NCI-H1417 (cell line): ENCODE measurements at places on chromosomes 2 and 18.
A peak's percentile ranks its signal among the peaks of the same experiment; 100 is the strongest.

DNA sequence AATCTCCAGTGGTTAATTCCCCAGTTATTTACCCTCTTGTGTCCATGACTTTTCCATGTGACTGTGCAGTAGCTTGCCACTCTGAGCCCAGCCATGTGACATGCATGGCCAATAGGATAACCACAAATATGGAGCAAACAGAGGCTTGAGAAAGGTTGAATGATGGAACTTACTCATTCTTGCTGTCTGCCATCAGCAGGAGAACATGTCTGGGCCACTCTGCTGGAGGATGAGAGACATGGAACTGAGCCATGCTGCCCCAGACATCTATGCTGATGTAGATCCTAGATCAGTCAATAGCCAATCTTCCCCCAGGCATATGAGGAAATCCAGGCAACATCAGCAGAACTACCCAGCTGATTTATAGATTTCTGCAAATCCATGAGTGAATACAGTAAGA is 992.3 kb upstream of the FANCL start:
- no peak for DNase-seq

- DNase-seq: no peak
Observed at GRCh38 chr2:38740851-38741731, 10.1 kb downstream of the SRSF7 start.

DNA sequence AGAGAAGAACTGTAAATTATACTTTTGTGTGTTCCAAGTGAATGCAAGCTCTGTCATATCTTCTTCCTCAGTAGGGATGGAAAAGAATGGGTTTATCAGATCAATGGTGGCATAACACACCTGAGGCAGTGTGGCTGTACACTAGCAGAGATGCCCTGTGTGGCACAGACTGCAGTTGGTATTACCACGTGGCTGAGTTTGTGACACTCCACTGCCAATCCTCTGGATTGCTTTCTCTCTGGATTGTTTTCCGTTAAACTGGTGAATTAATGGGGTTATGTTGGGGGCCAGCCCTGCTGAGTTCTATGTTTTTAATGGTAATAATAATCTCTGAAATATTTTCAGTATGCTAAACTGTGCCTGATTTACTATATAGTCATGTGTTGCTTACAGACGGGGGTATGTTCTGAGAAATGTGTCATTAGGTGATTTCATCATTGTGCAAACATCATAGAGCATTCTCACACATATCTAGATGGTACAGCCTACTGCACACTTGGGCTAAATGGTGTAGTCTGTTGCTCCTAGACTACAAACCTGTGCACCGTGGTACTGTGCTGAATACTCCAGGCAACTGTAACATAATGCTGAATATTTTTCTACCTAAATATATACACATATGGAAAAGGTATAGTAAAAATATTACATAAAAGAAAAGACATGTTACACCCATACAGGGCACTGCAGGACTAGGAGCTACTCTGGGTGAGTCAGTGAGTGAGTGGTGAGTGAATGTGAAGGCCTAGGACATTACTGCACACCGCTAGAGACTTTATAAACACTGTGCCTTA is 84.7 kb upstream of the ST6GAL2 start:
- no peak for DNase-seq

DNA sequence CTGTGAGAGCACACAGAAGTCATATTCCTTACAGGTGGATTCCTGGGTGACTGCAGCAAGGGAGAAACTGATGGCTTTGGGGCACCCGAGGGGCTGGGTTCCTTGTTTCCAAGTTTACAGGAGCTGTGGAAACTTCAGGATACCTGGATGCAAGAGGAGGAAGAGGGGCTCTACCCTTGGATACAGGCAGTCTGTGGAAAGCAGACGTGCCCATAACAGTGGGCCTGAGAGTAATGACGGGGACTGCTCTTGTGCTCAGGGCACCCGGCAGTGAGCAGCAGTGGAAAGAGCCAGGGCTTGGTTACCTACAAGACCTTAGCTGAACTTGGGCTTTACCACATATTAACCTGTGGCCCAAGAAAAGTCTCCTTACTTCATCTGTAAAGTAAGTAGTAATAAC is 102.2 kb upstream of the TGFA start:
- no peak for DNase-seq

DNA sequence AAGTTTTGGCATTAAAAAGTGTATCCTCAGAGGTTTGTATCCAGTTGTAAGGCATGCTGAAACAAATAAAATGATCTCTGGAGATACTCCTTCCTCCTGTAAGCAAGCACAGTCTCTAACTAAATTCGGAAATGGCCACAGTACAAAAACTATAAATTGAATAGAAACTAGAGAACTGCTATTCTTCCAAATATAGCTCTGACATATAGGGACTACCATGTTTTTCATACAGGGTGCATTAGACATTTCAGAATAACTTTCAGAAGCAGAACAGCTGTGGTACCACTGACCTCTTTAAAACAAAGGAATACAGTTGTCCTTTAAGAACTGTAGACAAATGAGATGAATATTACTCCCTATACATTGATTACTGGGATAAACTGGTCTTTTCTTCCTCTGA is 568.5 kb downstream of the ARHGAP15 start:
- no peak for DNase-seq

- no peak for DNase-seq
Observed at GRCh38 chr18:59633961-59634485, 63.2 kb downstream of the CCBE1 start.

- DNase-seq: no peak
Observed at GRCh38 chr2:238003234-238004031, 36.6 kb downstream of the UBE2F start.

DNA sequence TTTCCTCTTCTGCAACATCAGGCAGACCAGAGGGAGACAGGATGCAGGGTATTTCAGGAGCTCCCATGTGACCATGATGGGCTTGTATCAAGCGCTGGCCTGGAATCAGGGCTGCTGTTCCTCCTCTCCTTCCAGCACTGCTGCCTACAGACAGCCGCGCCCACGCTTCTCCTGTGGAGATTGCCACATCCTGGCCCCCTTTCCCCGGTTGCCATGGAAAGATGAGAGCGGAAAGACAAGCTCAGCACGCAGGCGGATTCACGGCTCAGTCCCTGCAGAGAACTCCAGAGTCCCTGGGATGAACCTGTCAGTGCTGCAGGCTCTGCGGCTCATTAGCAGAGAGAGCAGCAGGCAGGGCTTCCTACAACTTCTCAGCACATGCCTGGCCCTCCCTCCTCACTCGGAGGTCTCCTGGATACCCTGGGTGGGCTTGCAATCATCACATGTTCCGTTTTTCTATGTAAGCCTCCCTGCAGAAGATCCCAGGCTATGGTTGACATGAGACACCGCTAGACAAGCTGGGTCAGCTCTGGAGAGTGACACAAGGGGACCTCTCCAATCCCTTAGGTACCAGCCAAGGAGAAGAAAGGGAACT is 497.8 kb upstream of the MYT1L start:
- DNase-seq: no peak

- no peak for DNase-seq
Observed at GRCh38 chr2:18426174-18426573, 134.3 kb downstream of the RDH14 start.

- DNase-seq: no peak
Observed at GRCh38 chr2:111209045-111209514, 88.4 kb downstream of the BCL2L11 start.

DNA sequence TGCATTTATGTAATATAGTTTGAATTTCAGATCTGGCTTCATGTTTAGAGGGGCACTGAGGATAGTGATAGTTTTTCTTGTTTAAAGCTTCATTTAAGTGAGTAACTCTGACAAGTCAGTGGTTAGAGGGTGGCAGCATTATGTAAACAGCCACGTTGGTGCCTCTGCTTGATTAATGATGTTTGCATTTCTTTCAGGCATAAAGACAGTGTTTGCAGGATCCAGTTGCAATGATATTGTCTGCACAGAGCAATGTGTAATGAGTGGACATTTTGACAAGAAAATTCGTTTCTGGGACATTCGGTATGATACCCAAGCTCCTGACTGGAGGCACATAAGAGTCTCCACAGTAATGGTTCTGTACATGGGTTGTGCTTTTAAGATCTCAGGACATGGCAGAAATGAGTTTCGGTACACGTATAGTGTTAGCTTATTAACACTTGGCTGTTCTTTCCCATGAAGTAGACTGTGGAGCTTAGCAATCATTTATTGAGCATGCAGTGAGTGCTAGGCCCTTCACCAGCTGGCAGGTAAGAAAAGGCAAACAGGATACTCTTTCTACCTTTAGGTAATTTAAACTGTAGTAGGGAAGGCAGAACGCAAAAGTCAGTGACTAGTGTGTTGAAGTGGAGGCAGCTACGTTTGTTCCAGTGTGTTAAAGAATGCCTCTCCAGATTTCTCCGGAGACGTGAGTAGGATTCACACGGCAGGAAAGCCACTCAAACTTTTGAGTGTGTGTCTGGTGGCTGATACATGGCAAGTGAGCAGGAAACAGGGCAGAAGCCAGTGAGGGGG is 17.4 kb upstream of the SAG start:
- peak; percentile 25 for DNase-seq

DNA sequence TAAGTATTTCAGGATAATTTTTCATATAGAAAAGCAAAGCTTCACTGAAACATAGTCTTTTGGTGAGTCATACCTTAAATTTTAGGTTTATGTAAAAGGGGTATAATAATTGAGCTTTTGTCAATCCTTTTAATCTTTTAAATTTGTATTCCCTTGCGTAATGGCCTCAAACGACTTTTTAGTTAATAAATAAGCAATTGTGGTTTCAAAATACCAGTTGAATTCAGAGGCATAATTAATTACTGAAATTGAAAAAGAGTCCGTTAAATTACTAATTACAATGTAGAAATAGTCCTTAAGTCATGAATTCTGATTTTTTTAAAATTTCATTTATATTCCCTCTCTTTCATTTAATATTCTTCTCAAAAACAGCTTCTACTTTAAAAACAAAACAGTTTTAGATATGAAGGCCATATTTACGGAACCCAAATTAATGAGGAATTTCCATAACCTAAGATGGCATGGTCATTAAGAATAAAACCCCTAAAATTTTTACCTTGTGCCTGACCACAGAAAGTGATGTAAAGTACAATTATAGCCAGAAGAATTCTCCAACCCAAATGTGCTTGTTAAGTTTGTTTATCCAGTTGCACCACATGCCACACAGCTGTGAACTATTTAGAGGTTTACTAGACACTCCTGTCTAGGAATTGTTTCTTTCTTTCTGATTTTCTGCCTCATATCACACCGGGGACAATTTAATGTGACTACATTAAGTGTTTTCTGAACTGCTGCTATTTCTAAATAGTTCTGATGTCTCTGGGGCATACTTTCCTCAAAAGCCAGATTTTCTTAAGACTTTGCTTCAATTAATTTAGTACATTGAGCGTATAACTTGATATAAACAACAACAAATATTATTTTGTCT is 60.7 kb upstream of the ITGA4 start:
- DNase-seq: no peak

DNA sequence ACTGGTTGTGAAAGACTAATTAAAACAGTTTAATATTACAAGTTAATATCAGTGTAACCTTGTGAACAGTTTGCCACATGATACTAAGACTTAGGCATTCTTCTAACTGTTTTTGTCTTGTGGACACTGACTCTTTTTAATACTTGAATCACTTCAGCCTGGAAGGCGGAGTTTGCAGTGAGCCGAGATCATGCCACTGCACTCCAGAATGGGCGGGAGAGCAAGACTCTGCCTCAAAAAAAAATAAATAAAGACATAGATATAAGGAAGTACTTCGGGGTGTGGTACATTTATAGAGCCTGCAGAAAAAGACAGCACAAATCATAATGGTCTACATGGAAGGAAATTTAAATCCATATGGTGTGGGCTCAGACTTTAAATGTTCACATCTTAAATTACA is 300.4 kb upstream of the NETO1 start:
- no peak for DNase-seq

- no peak for DNase-seq
Observed at GRCh38 chr2:149271575-149271974, 58.8 kb upstream of the LYPD6 start.

- no peak for DNase-seq
Observed at GRCh38 chr18:68478246-68478645, 236.7 kb downstream of the TMX3 start.

- DNase-seq: no peak
Observed at GRCh38 chr2:119546447-119546767, 2.2 kb downstream of the CFAP221 start.

DNA sequence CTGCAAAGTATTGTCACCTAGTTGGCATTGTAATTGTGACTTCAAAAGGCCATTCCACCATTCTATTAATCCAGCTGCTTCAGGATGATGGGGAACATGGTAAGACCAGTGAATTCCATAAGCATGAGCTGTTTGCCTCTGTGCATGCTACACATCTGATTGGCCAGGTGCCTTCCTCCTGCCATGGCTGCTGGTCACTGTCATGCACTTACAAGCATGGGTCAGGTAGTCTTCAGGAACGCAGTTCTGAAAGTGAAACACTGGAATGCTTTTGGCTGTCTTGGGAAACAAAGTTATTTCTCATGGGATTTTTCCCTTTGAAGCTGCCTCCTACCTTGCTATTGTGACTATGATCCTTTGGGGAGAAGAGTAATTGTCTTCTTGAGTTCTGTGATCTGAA is 267.6 kb downstream of the GBX2 start:
- DNase-seq: no peak

GRCh38 chr2:9329497-9329896 is 93.8 kb downstream of the ITGB1BP1 start:
- no peak for DNase-seq

DNA sequence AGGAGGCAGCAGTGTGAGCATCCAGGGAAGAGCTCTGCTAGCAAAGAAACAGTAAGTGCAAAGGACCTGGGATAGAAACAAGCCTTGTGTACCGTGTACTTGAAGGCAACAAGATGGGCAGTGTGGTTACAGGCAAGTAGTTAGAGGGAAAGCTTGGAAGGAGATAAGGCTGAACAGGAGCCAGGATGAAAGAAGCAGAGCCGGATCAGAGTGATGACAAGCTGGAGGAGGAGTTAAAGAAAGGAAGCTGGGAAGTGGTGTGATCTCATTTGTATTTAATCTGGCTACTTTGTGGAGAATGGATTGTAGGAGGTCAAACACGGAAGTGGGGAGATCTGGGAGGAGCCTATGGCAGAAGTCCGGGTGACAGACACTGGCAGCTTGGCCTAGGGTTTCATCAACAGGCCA is 44.7 kb upstream of the VPS54 start:
- DNase-seq: no peak

DNA sequence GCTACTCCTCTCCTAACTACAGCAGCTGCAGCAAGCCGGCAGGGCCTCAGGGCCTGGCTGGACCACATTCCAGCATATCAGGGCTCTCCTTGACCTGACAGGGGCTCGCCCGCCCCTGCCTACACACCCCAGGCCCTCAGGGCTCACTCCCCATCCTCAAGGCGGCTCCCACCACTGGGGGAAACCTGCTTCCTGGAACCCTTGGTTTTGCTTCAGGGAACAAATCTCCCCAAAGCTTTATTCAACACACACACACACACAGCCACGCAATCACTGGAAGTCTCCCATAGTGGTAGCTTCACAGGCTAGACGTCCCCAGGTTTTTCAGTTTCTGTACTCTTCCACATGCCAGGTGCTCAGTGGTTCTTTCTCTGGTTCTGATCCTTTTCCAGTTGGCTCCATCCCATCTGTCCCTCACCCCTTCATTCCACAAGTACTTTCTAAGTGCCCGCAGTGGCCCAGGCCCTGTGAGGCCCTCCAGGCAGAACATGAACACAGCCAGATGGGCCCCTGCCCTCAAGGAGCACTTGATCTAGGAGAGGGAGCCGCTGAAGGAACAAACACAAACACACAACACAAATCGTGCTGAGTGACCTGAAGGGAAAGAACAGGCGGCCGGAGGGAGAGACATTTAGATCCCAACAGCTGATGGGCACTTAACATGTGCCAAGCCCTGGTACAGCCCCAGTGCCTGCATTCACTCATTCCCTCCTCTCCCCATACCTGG is 51.1 kb downstream of the TNS1 start:
- DNase-seq: no peak

- DNase-seq: peak; percentile 16
Observed at GRCh38 chr2:193303464-193303863, 1108.7 kb upstream of the TMEFF2 start.
